ENCODE measurements at places on chromosomes 12 and 14. TPM values are rescaled to one million over a fixed set of nuclear protein-coding genes. Genes with fewer than 3 reads are reported as not detected.

- DNase-seq = peak; percentile 40
Observed at GRCh38 chr12:121110211-121110940, 22.3 kb upstream of the P2RX7 start.

The CLBA1 gene
- 23.8 TPM for polyA plus RNA-seq

DNA sequence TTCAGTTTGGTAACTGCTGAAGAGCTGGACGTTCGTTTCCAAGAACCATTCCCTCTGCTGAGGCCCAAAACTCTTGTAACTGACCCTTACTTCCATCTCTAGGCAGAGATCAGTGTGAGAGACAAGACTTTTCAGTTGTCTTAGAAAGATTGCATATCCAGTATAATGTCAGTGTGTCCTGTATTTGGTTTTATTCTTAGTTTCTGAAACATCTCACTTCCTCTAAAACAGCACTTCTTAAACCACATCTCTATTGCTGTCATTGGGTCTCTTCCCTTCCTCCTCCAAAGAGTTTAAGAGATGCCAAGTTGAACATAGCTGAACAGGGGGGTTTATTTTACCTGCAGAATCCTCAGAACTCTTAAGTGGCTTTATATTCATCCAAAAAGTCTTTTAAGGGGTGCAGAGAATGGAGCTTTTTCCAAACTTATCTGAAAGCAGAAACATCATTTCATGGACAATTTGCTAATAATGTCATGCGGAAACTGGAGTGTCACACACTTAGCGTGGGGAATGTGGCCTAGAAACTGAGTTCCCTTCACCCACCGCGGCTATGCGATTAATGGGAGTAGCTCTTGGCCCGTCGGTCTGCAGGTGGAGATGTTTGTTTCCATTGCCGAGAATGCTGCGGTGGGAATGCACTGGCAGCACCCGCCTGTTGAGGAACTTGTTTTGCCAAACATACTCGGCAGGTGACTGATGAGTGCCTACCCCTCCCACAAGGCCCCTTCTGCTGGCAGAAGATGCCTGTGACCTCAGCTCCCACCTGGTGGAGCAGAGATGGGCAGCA, 148.2 kb downstream of the ADGRD1 start:
- DNase-seq = no peak

- DNase-seq = no peak
Observed at GRCh38 chr14:101195309-101195901, 291.9 kb upstream of the RTL1 start.

- DNase-seq = no peak
Observed at GRCh38 chr12:112191201-112191600, 65.8 kb downstream of the TRAFD1 start.

- DNase-seq = no peak
Observed at GRCh38 chr12:56084958-56085543, 5.1 kb downstream of the ERBB3 start.

The LRRC9 gene
- 1.6 TPM for polyA plus RNA-seq

DNA sequence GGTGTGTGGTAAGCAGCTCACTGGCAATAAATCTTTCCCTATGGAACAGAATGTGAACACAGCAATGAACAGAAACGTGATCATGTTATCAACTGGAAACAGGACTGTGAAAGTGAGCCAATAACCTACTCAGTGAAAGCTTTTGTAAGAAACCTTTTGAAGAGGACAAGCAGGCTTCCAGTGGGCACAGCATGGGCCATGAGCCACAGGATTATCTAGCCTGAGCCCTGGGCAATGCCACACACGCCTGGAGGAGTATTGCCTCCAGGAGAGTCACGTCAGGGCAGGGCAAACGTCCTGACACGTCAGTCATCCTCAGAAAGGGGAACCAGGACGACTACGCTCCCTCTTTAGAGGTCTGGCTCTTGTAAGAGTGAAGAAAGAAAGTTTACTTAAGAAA, 32.3 kb downstream of the NRDE2 start:
- no peak for DNase-seq

- DNase-seq = no peak
Observed at GRCh38 chr14:21860172-21860571, 186.6 kb upstream of the OR4E1 start.

DNA sequence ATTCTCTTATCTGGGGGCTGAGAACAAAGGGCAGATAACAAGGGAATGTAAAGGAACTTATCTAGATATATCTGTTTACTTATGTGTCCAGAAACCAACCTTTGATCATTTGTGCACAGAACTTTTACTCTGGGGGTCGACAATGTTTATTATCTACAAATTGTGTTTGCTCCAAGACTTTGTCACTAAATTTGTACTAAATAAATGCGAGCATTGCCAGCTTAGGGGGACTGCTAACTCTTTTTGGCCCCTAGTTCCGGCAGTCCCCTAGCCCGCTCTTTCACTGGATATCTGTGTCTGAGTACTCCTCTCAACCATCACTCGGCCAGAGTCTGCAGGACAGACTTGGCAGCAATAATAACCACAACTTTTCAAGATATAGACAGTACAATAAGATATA, 88.2 kb downstream of the FSCB start:
- DNase-seq = no peak

- DNase-seq = no peak
Observed at GRCh38 chr12:50788561-50788960, 24.7 kb downstream of the ATF1 start.

DNA sequence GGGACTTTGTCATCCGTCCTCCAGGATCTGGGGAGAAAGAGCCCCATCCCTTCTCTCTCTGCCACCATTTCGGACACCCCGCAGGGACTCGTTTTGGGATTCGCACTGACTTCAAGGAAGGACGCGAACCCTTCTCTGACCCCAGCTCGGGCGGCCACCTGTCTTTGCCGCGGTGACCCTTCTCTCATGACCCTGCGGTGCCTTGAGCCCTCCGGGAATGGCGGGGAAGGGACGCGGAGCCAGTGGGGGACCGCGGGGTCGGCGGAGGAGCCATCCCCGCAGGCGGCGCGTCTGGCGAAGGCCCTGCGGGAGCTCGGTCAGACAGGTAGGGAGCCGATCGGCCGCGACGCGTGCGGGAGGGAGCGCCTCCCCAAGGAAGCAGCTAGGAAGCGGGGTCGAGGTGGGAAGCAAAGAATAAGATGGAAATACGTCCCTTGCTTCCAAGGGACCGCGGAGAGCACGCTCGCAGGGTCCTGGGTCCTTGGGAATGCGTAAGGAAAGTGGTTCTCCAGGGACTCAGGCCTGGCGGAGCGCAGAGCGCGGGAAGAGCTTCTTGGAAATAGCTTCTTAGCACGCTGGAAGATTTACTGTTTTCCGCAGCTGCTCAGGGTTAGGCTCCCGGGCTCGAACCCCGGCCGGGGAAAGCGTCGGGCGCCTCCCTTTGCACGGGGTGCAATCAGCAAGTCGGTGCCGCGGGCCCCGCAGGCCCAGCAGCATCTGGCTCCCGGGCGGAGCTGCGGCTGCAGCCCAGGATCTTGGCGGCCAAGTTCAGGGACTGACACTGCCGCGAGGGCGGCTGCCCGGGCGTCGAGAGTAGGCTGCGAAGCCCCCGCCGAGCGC, 457 bp downstream of the SOCS2 start:
- DNase-seq = no peak

The ARHGEF25 gene
- polyA plus RNA-seq = 37.1 TPM

The JPH4 gene
- 9.5 TPM for polyA plus RNA-seq

DNA sequence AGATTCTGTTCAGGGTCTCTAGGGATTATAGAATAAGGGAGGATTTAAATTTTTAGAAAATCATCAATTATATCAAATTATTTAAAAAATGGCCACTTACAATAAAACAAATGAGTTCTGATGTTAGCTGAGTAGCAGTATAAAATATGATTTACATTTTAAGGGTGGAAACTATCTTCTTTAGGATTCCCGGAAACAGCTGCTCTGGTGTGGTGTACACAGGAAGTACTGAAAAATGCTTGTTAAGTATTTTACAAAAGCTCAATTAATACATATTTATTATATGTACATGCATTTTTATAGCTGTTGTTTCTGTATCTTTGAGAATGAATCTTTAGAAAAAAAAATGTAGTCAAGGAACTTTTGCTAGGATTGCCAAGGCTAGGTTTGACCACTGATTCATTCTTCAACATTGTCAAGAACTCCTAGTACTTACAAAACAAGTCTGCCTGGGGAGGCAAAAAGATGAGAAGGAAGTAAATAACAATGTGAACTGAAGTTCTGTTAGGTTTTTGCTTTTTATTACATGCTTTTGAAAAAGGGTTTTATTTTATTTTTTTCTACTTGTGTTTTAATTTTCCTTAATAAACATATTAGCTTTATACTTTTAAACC, 48.0 kb downstream of the ARF6 start:
- DNase-seq = no peak
